ENCODE measurements at places on chromosomes 12 and 14.

GRCh38 chr12:104460041-104460719 lies 3.4 kb downstream of the CHST11 start:
- no peak for DNase-seq

GRCh38 chr12:104790296-104791125 lies 167.6 kb downstream of the SLC41A2 start:
- DNase-seq, result peak; percentile 72

DNA sequence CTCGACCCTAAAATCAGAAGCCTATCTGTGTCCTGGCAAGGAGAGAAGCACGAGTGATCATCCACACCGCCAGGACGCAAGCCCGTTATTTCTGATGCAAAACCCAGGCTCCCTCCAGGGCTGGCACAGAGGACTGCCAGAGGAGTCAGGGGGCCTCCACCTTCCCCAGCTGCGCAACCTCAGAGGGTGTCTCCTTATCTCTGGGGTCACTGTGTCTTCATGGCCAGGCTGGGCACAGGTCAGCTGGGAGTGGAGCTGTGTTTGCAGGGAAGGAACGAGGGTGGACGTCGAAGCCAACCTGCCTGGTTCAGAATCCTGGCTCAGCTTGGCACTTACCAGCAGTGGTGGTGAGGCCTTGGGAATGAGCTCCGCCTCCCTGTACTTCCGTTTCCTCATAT lies 12.0 kb upstream of the SERPINA3 start:
- DNase-seq, result no peak

GRCh38 chr12:76587428-76588178 lies 28.0 kb upstream of the OSBPL8 start:
- DNase-seq, result no peak

- DNase-seq, result no peak
Measured at GRCh38 chr12:15118955-15119354, 102.3 kb downstream of the RERG start.

- DNase-seq, result no peak
Measured at GRCh38 chr12:52710730-52711129, 7.4 kb upstream of the KRT77 start.

DNA sequence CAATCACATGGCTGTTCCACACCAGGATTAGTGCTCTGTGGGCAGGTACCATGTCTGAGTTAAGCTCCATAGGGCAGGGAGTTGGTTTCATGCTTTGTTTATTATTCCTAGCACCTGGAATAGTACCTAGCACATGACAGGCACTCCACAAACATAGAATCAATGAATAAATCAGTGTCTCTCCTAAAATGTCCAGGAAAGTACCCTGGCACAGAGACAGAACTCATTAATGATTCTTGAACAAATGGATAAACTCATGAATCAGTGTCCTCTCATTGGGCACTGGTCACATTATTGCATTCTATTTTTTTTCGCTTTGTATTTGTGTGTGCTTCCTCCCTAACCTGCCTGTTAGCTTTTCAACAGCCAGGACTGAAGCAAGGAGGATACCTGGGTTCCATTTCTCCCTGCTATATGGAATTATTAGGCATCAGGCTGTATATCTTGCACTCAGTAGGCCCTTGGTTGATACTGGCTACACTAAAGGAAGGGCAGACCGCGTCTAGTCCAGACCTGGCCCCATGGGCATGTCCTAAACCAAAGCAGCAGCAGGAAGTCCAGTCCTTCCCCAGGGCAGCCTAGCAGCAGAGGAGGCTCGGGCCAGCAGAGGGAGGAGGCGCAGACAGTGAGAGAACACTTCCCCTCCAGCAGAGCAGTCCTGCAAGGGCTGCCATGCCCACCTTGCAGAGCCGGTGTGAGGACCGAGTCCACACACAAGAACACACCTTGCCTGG lies 18.4 kb downstream of the HDAC7 start:
- DNase-seq, result no peak

DNA sequence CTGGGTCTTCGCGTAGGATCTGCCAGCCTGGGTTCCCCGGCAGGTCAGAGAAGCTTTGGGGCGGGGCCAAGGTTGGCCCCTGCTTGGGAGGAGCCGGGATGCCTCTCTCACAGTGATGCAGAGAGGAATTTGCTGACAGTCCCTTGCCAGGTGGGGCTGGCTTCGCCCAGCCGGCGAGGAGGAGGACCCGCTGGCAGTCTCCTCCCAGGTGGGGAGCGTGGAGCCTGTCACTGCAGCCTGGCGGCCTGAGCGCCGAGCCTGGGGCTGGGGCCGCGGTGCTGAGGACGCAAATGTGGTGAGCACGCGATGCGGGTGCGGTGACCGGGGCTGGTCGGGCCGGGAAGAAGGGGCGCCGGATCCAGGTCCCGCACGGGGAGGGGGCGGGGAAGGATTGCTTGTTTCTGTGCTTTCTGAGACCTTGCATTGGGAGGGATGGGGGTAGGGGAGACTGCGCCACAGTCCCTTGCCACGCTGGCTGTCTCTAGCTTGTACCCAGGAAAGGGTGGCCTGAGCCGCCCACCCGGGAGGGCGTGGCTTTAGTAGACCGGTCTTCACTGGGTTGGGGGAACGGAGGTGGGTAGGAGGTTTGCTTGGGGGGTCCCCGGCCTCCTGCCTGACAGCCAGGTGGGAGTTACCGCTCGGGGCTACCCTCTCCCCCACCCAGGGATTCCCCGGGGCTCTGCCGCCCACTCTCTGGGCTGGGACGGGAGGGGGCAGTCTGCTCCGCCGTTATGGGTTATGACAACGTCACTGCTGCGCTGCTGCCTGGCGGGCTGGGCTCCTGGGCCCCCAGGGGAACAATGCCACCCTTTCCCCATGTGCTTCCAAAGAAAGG lies at the start of gene TMEM63C:
Gene TMEM63C (plus strand): TSS at position 196 of the 835 bp plus-strand sequence. CDS start 37,016 bp downstream, outside the sequence.
- peak; percentile 79 for DNase-seq

- DNase-seq, result no peak
Measured at GRCh38 chr12:42648061-42648460, 58.5 kb upstream of the PRICKLE1 start.

DNA sequence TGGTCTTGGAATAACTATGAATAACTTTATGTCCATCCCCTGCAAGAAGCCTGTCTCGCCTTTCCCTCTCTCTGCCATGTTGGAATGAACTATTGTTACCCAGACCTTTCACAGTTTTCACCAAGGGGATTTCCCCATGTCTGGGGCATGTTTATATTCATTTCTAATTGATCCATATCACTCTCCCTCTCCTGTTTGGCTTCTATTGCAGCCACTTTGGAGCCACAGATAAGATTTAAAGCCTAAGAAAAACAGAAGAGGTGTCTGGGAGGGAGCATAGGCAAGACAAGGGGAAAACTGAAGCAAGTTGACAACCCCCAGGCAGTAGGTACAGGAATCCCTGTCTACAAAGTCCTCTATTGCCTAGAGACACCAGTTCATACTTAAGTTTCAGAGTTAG lies 41.0 kb upstream of the FOXJ2 start:
- DNase-seq, result no peak

- no peak for DNase-seq
Measured at GRCh38 chr12:58965568-58965967, 45.3 kb upstream of the LRIG3 start.

DNA sequence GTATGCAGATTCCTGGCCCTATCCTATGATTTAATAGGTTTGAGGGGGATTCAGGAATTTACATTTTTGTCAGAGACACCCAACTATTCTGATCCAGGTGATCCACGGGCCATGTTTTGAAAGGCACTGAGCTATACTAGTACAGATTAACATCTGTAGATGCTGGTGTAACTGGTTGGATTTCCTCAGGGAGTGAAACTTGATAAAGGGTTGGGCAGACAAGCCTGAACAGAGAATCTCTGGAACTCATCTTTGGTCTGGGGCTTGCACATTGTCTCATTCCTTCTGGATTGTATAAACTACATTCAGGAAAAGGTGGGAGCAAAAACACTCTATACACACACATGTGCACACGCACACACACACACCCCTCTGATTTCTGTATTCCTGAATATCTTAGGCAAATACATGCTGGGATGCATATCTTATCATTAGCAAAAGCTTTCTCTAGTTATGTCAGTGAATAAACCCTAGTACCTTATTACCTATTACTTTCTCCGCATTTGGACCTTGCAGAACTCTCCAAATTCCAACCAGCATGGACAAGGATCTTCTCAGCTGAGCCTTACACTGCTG lies 104.6 kb downstream of the SLC38A1 start:
- DNase-seq, result no peak

GRCh38 chr12:6666211-6666610 lies 3.3 kb upstream of the ING4 start:
- no peak for DNase-seq

DNA sequence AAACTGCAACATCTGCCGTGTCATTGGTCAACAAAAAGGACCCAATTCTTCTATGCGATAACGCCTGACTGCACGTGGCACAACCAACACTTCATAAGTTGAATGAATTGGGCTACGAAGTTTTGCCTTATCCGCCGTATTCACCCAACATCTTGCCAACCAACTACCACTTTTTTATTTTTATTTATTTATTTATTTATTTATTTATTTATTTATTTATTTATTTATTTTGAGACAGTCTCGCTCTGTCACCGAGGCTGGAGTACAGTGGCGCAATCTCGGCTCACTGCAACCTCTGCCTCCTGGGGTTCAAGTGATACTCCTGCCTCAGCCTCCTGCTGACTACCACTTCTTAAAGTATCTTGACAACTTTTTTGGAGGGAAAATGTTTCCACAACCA lies 127.4 kb downstream of the RASSF9 start:
- no peak for DNase-seq

GRCh38 chr14:73739174-73739898 lies 25.2 kb upstream of the PNMA1 start:
- DNase-seq, result no peak

DNA sequence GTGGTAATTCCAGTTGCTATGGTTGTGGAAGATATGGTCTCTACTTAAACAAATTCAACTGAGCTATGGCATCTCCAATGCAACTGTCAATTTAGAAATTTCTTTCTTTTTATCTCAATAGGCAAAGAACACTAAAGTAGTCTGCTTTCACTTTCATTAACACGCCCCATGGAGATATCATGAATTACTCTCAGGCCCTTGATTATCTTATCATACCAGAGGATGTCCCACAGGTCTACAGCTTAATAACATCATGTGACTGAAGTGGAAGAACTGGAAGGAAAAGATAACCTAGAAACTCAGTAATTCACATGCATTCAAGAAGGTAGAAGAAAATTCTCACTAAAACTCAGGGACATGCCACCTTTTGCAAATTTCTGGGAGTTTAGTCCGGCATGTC lies 114.3 kb downstream of the FLRT2 start:
- no peak for DNase-seq

DNA sequence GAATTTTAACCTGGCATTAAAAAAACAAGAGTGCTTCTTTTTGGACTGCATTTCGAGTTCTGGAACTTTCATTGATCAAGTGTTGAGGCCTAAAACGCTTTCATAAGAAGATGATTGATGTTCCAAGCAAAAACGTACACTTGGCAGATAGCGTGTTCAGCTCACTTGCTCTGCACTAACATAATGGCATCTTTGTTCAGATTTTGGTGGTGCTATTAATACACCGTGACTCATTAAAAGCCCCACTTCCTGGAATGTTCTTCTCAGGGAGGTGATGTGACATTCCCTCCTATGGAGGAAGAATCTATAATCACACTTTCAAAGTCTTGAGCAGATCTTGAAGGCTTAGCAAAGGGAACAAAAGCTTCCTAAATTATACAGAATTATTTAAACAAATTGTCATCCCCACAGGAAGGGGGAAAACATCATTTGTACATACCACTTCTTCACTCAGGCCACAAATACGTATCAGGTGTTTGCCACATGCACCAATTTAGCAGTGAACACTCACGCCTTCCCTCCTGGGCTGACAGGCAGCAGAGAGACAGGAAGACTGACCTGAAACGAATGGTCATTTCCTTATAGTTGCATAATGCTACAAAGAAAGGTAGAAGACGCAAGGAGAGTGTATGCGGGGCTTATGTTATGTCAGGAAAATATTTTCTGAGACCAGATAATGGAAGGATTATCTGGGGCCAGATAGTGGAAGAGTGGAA lies 15.4 kb downstream of the HSP90AA1 start:
- no peak for DNase-seq

- DNase-seq, result no peak
Measured at GRCh38 chr14:99441918-99442317, 38.7 kb downstream of the SETD3 start.

DNA sequence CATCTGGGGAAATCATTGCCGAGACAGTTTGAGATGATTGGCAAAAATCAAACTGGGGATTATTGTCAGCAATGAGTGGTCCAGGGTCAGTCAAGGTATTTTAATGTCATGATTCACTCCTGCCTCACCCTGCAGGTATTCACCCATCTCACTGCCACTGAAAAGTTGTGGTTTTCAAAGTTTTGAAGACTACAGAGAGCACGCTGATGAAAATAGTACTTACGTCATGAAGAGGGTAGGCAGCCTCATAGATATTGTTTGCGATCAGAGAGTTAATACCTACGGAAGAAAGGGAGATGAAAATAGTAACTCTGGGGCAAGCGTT lies 138.0 kb downstream of the ANO2 start:
- DNase-seq, result no peak

GRCh38 chr12:22082190-22082701 lies 36.2 kb downstream of the CMAS start:
- no peak for DNase-seq

DNA sequence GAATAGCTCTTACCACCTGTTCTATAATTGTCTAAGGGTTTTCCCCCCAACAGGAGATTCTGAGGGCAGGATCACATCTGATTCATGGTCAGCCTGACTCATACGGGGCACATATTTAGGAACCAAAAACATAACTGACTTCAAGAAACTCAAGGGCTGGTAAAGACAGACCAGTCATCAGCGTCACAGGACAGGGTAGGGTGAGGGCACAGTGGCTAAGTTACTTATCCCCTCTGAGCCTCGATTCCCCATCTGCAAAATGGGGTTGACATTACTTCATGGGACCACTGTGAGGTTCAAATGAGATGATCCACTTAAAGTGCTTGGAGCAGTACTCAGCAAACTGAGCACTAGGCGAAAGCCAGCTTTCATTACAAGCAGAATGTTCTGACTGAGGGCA lies 606 bp downstream of the CINP start:
- DNase-seq, result peak; percentile 72

GRCh38 chr14:39055786-39056474 lies 47.1 kb downstream of the SEC23A start:
- DNase-seq, result no peak

DNA sequence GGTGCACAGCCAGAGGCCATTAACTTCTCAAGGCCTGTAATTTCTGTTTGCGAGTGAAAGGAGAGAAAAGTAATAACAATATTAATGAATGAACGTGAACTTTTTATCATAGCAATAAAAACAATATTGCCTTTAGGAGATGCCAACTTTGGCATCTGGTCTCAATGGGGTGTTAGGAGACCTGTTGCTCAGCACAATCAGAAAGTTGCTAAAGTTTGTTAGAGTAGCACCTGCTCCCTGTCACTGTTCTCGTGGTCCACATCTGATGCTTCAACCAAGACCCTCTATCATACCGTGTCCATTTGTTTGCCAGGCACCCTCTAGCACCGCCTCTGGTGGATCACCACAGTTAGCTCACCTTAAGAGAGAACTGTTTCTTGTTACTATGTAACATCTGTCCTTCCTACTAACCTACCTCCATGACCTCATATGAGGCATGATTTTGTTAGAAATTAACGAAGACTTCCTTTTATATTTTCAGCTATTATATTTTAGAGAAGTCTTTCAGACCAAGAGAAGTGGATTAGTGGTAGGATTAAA lies 12.5 kb upstream of the CLEC4E start:
- no peak for DNase-seq

Measured in stimulated activated CD8-positive, alpha-beta memory T cell treated with anti-CD3 and anti-CD28 coated beads, Interleukin-4, amount 100 ng/mL, for 48 hours (primary cell).